Activated naive CD4-positive, alpha-beta T cell treated with anti-CD3 and anti-CD28 coated beads, Interleukin-2, amount 10 ng/mL, durations not matched to agents 5 hours and 36 hours (primary cell): ENCODE measurements at places on chromosomes 5 and 9. TPM values are rescaled to one million over a fixed set of nuclear protein-coding genes. Genes with fewer than 3 reads are reported as not detected.

The ARL10 gene
- 11.6 TPM for total RNA-seq

The GNE gene
- 16.1 TPM for total RNA-seq

The FLT4 gene
- total RNA-seq = 1.3 TPM

The PCDHGC3 gene
- total RNA-seq = not detected

The DNAJC25 gene
- 3.9 TPM for total RNA-seq

The FAM81B gene
- total RNA-seq = not detected

The PLGRKT gene
- total RNA-seq = 27.8 TPM

The C1QTNF3 gene
- total RNA-seq = 4.3 TPM

The C5orf24 gene
- 30.9 TPM for total RNA-seq

The ORM2 gene
- total RNA-seq = not detected

The CCL28 gene
- total RNA-seq = 18.6 TPM

The IL5 gene
- 1.5 TPM for total RNA-seq

The VLDLR gene
- 5.2 TPM for total RNA-seq

The STK32A gene
- not detected for total RNA-seq

The PCDHB16 gene
- not detected for total RNA-seq

The RFK gene
- total RNA-seq = 17.7 TPM

The EIF4E1B gene
- not detected for total RNA-seq

The PCDHGB4 gene
- total RNA-seq = not detected

The IFNA7 gene
- not detected for total RNA-seq

The VPS13A gene
- 42.1 TPM for total RNA-seq

The KCNMB1 gene
- total RNA-seq = not detected

The ACOT12 gene
- not detected for total RNA-seq

The SCGB3A2 gene
- not detected for total RNA-seq

The EIF4EBP3 gene
- 15.4 TPM for total RNA-seq

The GZMA gene
- 160 TPM for total RNA-seq

The CDKN2A gene
- total RNA-seq = 34.2 TPM

The CDH12 gene
- not detected for total RNA-seq

The ZNF883 gene
- 0.60 TPM for total RNA-seq

The SPATA31A3 gene
- total RNA-seq = not detected

The SEMA5A gene
- total RNA-seq = 0.10 TPM

The ARID3C gene
- total RNA-seq = not detected

The GABRB2 gene
- not detected for total RNA-seq

The DAB2IP gene
- total RNA-seq = not detected

The ZBED3 gene
- 2.4 TPM for total RNA-seq

The ENHO gene
- not detected for total RNA-seq

The POU5F2 gene
- total RNA-seq = 1.1 TPM

The PLPP1 gene
- total RNA-seq = 28.5 TPM

The PDE8B gene
- 0.60 TPM for total RNA-seq

The CAMK2A gene
- total RNA-seq = not detected

The GTF3C5 gene
- total RNA-seq = 67.5 TPM

The GAS1 gene
- total RNA-seq = 0.58 TPM

The ALDH7A1 gene
- 1.2 TPM for total RNA-seq

The NR6A1 gene
- total RNA-seq = 0.19 TPM

The TMOD1 gene
- 0.66 TPM for total RNA-seq

The FBXW11 gene
- 27.9 TPM for total RNA-seq

The SLC6A19 gene
- not detected for total RNA-seq

The GARIN3 gene
- total RNA-seq = 0.10 TPM

The GABRA6 gene
- not detected for total RNA-seq
